ENCODE measurements at places on chromosomes 13 and 19.

GRCh38 chr13:37613236-37613635, 14.7 kb upstream of the POSTN start:
- DNase-seq = no peak

DNA sequence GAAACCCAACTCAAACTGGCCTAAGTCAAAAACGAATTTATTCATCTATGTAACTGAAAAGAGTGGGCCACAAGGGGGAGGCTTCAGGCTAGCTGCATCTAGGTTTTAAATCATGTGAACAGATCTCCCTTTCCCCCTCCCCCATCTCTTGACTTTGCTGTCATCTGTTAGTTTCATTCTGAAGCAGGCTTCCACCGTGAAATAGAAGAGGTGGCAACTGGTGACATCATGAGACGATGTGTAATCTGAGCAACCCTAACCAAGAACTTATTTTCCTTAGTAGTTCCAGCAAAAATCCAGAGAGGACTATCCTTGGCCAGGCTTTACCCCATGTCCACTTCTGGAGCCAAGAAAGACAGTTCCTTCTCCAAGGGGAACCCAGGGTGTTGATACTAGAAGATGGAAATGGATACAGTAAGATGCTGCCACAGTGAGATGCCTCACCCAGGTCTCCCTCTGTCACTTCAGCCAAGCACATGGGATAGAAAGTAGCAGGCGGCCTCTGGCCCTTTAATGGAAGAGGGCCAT, 9.4 kb downstream of the SAMD4B start:
- peak; percentile 10 for DNase-seq

DNA sequence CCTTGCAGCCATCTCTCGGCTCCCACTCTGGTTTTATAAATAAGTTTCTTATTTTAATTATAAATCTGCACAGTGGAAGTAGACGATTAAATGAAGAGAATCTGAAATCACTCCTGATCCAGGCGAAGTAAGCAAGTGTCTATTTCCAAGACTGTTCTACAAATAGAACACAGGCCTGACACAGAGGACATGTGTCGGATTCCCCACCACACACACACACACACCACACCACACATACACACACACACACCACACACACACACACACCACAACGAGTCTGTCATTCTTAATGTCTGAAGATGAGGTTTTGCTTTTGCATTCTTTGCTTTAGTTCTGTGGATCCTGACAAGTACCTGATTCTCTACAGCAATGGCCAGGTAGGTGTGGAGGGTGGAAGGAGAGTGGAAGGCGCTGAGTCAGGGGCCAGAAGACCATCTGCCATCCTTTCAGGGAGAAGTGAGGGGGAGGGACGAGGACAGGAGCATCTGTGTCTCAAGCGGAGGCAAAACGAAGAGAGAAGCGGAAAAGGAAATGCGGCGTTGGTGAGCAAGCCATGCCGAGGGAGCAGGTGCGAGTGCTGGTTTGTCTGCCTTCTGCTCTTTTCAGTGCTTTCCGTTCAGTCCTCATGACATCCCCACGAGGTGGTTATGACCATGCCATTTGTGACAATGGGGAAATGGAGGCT, 110.2 kb downstream of the TEX26 start:
- no peak for DNase-seq

GRCh38 chr19:49908480-49909420, 12.1 kb upstream of the IL4I1 start:
- DNase-seq = no peak

GRCh38 chr13:52179925-52180324, 20.5 kb upstream of the NEK3 start:
- no peak for DNase-seq

DNA sequence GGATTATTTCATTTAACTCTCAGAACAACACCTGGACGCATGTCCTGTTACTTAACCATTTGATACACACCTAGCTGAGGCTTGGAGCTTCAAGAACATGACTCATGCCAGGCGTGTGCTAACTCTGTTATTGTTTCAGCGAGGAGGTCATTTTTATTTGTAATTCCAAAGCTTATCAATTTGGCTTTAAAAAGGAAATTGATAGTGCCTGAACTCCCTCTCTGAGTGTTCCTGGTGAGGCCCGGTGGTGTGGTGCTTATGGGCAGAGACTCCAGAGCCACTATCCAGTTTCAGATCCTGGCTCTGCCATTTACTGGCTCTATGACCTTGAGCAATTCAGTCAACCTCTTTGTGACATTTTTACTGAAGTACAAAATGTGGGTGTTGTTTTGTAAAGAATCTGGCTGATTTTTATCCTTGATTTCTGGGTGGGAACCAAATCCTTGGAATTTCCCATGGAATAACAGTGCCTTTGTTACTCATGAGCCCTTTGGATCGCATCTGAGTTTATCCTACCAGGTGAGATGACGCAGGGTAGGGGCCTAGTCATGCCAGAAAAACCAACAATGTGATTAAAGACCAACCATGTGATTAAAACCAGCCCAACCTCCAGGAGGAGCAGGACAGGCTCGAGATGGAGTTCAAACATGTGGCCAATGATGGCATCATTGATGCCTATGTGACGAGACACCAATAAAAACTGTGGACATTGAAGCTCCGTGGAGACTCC, 198.8 kb downstream of the MYO16 start:
- DNase-seq = no peak

DNA sequence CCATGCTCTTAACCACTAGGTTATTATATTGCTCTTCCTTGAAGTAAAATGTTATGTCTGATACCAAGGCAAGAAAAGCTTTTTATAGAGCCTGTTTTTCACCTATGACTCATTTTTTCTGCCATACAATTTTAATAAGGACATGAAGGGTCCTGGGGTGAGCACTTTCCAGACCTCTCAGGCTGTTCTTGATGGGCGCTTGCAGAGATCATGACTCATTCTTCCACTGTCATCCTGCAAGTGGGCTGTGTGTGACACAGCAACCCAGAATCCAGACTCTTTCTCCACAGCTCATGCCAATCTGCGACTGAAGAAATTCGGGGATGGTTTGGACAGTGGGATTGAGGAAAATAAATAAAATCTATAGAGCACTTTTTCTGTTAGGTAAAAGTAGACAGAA, 506.7 kb upstream of the NBEA start:
- no peak for DNase-seq

DNA sequence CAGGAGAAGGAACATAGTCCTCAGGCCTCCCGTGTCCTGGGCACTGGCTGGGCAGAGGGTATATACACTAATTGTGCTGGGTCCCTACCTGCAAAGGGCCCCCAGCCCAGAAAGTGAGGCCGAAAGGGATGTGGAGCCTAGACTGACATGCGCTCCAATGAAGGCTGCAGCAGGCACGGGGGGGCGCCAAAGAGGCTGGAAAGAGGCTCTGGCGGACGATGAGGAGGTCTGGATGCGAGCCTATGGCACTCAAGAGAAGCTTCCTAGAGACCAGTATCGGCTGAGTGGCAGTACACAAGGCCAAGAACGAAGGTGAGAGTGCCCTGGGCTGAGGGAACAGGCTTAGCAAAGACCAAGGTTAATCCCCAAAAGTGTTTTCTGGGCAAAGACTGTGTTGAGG, 16.6 kb downstream of the VRK3 start:
- DNase-seq = no peak

DNA sequence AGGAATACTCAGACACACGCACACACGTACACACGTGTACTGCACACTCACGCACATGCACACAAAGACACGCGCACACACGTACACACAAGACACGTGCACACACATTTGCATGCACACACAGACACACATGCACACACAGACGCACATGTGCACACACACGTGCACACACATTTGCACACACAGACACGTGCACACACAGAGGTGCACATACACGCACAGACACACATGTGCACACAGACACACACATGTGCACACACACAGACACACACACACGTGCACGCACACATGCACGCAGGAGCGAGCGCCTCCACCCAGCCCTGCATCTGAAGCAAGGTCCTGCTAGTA, 81.1 kb downstream of the GADD45B start:
- DNase-seq = no peak

All from stimulated activated CD8-positive, alpha-beta memory T cell treated with anti-CD3 and anti-CD28 coated beads, Interleukin-4, amount 100 ng/mL, for 24 hours (primary cell).